Osteocyte (in vitro differentiated cells): ENCODE measurements at places on chromosomes 16 and 17.

- DNase-seq: no peak
These were observed 12.7 kb upstream of the FAM20A start for GRCh38 chr17:68613739-68614298.

DNA sequence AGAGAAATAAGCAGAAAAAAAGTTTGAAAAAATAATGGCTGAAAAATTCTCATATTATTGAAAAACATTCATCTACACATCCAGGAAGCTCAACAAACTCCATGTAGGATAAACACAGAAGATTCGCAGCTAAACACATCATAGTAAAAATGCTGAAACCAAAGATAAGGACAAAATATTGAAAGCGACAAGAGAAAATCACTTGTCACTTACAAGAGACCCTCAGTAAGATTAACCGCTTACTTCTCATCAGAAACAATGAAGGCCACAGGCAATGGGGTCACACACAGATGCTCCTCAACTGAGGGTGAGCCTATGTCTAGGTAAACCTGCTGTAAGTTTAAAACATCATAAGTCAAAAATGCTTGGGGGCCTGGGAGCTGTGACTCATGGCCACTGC lies 38.1 kb upstream of the METRNL start:
- DNase-seq: no peak

DNA sequence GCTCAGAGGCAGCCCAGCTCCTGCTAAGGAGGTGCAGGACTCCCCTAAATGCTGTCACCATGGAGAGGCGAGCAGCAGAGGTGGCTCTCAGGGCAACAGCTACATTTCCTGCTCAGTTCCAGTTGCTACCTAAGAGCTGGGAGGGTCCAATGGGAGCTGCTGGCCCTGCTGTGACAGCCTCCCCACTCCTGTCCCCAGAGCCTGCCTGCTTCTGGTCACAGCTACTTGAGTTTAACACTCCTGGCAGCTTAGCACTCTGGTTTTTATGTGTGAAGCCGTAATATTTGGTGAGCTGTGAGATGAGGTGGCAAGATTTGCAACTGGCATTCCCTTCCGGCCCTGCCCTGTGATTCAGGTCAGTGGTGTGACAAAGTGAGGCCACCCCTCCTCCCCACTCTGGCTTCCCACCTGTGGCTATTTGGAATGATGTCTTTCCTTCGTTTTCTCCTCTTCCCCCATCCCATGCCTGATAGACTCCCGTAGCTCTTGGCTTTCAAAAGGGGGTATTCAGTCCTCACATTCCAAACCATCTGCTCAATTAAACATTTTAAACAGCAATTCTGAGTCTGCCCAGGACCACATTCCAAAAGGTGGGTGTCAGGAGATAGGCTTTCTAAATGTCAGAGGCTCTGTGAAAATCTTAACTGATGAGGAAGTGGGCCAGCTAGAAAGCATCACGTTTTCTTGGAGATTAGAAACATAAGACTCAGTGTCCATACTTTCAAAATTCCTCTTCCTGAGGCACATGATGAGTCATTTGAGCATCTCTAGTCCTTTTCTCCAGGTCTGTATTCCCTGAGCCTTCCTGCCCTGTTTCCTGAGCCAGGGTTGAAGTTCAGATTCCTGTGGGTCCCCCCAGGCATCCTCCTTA lies 42.6 kb upstream of the SKAP1 start:
- DNase-seq: no peak

DNA sequence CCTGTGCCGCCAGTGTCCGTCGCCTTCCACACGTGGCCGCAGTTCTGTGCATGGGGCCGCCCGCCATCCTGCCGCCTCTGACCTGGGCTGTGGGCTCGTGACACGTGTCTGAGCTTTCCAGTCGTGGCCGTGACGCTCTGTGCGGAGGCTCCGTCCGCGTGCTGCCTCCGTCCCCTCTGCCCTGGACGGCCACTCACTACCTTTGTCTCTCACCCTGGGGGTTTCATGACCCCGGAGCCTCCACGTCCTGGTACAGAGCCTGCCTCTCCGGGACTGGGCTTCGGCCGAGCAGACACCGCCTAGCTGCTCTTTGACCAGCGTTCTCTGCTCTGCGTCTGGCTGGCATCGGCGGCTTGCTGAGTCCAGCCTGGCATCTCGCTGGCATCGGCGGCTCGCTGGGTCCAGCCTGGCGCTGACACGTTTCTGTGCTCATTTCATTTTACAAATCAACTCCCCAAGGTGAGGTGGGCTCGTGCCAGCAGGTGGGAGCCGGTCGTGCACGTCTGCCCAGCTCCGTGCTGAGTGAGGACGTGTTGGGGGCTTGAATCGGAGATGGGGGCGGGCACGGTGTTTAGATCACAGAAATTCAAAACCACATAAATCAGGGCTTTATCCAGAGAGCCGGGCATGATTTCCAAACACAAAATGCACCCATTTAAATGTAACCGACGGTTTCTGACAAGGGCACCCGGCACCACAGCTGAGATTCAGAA lies 44.3 kb upstream of the GNG13 start:
- DNase-seq: no peak

GRCh38 chr17:29505836-29506235 lies 61.0 kb downstream of the ABHD15 start:
- DNase-seq: no peak

GRCh38 chr16:680967-681745 lies 946 bp downstream of the STUB1 start:
- DNase-seq: no peak

GRCh38 chr17:7296189-7296861 lies 1.9 kb upstream of the YBX2 start:
- peak; percentile 94 for DNase-seq

- DNase-seq: peak; percentile 99
These were observed at the start of the genes C17orf67 and DGKE for GRCh38 chr17:56833809-56834379. Gene C17orf67, minus strand, starts transcription at chr17:56833920. Its CDS starts 18,110 bp downstream, at chr17:56815810. Gene DGKE, plus strand, starts transcription at chr17:56834151. Its CDS starts 645 bp downstream, at chr17:56834796.

GRCh38 chr16:82070656-82071369 lies 35.8 kb downstream of the HSD17B2 start:
- no peak for DNase-seq

DNA sequence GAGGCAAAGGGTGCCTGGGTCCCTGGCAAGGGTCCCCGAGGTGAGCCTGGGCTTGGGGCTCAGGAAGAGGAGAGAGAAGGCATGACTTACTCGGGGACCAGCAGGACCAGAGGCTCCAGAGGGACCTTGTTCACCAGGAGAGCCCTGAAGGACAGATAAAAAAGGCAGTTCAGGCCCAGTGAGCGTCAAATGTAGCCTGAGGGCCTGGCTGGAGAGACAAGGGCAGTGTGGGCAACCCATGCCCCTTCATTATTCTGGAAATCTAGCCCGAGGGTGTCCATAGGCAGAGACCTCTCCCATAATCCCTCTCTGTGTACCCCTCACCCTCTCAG lies 14.1 kb downstream of the COL1A1 start:
- no peak for DNase-seq

- no peak for DNase-seq
These were observed 238.8 kb upstream of the CDH5 start for GRCh38 chr16:66127459-66128370.

DNA sequence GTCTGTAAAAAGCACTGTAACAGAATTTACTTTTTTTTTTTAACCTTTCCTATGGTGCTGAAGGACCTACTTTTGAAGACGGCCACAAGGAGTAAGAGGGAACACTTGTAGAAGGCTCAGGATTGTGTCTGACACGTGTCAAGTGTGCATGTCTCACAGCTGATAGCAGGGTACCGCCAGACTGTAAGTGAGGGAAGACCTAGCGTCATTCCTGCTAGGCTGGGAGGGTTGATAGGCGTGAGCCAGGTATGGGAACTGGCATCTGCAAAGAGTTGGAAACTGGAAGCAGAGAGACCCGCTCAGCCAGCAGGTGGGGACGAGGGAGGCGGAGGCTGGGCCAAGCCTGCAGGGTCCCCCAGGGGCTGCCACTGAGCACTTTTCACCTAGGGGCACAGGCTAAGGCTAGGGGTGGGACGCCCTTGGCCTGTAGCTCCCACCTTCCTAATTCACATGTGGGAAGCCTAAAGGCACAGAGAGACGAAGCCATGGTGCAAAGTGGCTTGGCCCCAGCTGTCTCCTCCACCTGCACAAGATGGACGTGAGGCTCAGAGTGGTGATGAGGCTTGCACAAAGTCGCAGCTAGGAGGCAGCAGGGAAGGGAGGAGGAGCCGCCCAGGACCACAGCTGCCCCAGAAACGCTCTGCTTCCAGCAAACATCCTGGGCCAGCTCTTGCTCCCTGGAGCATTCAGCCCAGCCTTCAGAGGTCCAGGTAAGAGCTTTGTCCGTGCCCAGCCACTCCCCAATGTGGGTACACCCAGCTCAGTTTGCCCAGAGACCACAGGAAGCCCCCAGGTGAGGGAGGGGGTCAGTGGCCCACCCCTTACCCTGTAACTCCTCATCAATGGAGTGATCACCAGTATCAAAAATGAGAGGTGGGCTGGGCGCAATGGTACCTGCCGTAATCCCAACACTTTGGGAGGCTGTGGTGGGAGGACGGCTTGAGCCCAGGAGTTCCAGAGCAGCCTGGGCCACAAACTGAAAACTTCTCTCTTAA lies 18.9 kb downstream of the VASN start:
- DNase-seq: no peak

- no peak for DNase-seq
These were observed 1.1 kb upstream of the NME2 start for GRCh38 chr17:51164911-51165679.

DNA sequence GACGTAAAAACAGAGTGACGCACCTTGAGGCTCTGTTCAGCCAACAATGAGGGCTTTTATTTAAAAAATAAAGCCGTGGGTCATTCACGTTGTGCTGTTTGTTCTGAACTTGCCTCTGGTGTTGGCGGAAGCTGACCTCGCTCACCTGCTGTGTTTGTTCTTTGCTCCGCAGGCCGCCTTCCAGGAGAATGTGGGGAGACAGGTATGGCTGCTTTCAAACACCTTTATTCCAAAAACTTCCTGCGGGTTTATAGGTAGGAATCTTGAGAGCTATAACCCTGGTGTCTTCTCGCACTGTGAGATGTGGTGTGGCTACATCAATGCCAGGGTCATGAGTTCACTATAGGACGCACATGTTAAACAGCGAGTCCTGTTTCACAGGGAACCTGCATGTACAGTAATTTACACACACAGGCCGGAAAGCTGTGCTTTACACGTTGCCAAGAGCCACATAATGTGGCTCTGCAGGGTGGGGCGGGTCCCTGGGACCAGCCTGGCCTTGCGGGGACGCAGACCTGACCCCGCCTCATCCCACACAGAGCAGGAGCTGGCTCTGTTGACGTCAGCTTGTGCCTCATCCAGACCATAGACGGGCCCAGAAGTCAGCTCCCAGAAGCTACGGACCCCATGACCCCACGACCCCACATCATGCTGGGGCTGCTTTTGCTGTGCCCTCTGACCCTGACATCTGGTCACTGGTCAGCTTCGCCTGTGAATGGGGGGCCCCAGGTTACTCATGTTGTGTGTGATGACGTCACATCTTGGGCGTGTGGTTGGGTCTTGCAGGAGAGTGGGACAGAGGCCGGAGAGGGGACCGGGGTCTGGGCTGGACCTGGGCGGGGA lies 49.9 kb upstream of the ZNF750 start:
- no peak for DNase-seq

DNA sequence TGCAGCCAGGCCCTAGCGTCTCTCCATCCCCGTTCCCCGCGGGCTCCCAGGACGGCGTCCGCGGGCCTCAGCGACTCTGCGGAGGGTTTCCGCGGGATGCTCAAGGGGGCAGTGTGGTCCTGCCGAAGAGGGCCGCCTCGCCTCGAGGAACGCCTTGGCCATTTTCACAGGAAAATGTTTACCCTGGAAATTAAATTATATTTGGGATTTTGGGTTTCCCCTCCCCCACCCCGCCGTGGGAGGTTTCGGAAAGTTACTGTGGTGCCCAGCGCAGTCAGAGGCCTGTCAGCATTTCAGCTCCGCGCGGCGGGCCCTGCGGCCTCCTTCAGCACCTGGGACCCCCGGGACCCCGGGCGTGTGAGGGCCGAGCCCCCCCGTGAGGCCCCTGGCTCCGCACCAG lies 94.5 kb downstream of the PCTP start:
- DNase-seq: no peak

DNA sequence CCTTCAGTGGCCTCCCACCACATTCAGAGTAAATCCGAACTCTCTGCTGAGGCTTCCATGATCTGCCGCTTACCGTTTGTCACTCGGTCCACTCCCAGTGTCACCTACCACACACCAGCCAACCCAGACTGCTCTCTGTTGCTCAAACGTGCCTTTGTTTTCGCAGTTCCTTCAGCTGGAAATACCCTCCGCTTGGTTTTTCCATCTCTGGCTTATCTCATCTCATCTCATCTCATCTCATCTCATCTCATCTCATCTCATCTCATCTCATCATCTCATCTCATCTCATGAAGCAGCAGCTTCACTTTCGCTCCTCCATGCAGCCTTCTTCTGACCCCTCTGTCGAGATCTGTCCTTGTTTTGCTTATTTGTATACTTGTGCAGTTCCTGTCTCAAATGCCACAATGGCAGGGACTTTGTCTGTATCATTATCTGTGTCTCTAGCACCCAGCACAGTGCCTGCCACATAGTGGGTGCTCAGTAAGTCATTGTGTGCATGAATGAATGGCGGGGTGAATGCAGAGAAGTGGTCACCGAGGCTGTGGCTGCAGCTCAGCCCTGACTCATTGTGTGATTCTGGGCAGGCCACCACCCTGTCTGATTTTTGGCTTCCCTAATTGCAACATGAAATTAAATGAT lies 3.8 kb upstream of the SNX20 start:
- DNase-seq: no peak

DNA sequence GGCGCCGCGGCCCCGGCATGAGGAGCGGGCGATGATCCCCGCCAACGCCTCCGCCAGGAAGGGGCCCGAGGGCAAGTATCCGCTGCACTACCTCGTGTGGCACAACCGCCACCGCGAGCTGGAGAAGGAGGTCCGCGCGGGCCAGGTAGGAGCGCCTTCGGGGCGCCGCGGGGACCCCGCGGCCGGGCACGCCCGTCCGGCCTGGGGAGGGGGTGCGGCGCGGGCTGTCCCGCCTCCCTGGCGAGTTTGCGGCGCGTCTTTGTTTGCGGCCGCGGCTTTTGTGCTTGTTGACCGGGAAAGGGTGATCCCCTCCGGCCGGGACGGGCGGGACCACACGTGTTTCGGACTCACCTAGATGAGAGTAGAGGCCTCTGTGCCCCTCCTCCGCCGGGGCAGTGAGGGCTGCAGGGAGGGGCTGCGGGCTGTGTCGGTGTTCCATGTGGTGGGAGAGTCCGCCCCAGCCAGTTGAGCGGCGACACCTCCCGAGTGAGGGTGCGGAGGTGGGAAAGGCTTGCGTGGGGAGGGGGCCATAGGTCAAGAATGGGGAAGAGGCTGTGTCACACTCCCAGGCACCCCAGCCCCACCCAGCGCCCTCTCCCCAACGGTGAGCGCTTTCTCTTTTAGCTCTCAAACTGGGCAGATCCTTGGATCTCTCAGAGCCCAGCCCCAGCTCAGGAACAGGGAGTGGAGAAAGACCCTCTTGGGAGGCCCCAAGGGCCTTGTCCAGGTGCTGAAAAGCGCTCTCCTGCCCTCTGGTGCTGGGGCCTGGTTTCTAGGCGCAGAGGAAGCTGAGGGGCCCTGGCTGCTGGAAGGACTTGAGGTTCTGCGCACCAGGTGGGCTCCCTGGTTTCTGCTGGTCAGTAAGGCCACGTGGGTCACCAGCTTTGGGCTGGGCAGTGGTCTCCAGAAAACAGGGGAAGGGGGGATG lies 923 bp downstream of the ANKRD13B start:
- DNase-seq: no peak

GRCh38 chr16:68300734-68301459 lies 9.8 kb downstream of the SLC7A6OS start:
- DNase-seq: no peak
